ENCODE measurements at places on chromosomes 16 and 17.

DNA sequence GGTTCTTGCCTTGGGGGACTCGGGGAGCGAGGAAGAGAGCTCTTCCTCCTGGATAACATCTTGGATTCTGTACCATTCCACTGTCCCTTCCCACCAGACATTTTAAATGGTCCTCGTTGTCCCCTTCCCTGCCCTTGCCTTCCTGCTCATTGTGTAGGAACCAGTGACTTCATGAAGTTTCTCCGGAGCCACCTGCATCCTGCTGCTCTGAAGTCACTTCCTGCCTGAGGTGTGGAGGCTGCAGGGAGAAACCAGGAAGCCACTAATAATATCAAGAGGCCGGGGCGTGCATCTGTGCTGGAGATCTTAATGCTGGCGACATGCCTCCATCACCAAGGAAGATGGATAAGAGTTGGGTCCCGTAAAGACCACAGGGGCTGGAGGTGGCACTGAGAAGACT, 6.2 kb upstream of the SLC16A13 start:
- DNase-seq, result no peak

DNA sequence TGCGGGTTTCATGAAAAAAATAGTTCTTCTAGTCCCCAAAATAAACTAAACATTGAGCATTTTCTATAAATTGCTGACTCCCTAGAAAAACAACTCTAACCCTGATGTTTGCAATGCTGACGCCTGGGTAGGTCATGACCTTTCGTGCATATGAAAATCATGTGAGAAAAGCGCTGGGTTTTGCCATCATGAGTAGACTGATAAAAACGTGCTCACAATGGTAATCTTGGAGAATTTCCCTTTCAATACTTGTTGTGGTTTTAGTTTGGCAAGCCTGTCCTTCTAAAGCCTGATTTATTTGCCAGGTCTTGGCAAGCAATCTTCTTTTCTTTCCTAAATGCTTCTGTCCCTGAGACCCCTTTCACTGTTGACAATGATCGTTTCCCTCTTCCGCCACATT, 4.0 kb upstream of the CLEC10A start:
- no peak for DNase-seq

DNA sequence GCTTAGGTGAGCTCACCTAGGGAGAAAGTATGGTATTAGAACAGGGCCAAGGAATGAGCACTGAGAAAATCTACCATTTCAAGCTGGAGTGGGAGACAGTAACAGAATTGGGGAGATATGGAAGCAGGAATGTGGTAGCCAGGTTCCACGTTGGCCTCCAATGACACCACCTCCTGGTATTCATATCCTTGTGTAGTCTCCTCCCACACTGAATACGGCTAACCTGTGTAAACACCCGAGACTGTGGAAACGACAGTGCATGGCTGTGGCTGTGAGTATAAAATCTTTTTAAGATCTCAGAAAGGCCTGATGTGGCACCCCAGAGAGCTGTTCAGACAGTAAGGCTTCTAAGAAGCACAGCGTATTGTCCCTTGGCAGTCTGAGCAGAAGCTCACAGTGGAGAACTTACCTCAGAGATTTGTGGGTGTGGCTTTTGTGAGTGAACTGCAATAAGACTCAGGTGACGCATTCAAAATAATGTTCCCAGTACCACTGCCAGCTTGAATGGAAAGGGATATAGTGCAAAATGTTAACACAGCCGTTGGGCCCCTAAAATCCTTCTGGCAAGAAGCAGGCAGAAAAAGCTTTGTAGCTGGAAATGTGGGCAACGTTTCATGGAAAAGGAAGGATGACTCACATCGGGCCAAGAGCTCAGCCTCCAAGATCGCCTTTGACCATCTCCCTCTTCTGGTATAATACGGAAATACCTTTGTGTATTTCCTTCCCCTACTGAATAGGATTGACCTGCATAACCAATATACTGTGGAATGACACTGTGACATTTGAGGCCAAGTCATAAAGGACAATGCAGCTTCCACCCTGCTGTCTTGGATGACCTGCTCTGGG, 14.4 kb downstream of the SDR42E1 start:
- DNase-seq, result peak; percentile 26

- DNase-seq, result no peak
Observed at GRCh38 chr16:23391381-23392222, 61.4 kb downstream of the COG7 start.

GRCh38 chr17:76142039-76142584, 1.1 kb upstream of the FOXJ1 start:
- DNase-seq, result no peak

GRCh38 chr16:81447383-81448101, 2.9 kb downstream of the CMIP start:
- DNase-seq, result no peak

GRCh38 chr16:46788891-46789474, 40.8 kb upstream of the MYLK3 start:
- no peak for DNase-seq

DNA sequence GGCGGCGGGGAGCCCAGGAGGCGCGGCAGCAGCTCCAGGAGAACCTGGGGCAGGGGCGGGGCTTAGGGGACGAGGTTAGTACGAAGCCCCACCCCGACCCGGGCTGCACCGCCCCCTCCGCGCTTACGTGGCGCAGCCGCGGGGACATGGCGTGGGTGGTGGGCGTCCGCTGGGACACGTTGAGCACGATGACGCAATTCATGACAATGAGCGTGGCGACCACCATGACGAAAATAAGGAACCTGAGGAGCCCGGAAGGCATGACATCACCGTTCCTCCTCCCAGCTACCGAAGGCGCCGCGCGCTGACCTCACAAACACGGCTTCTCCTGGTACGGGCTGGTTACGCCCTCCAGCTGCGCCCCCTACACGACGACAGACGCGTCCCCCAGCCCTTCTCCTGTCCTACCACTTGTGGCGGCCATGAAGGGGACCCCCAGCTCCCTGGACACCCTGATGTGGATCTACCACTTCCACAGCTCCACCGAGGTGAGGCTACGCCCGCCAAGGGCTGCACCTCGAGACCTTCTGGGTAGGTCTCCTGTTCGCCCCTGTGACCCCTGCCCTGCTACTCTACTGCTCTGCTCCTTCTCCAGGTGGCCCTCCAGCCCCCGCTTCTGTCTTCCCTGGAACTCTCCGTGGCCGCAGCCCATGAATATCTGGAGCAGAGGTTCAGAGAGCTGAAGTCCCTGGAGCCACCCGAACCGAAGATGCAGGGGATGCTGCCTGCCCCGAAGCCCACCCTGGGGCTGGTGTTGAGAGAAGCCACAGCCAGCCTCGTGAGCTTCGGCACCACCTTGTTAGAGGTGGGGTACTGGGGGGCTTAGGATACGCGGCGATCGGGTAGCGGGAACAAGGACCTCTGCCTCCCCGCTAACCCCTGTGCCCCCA, at the start of gene C17orf107:
C17orf107 (plus strand) TSS at position 196 of the 890 bp plus-strand sequence; CDS start at position 423, 227 bp downstream.
- peak; percentile 88 for DNase-seq

GRCh38 chr17:38430316-38430715, 2.1 kb downstream of the ARHGAP23 start:
- peak; percentile 75 for DNase-seq

GRCh38 chr16:3401719-3402397, 843 bp downstream of the ZNF174 start:
- no peak for DNase-seq

DNA sequence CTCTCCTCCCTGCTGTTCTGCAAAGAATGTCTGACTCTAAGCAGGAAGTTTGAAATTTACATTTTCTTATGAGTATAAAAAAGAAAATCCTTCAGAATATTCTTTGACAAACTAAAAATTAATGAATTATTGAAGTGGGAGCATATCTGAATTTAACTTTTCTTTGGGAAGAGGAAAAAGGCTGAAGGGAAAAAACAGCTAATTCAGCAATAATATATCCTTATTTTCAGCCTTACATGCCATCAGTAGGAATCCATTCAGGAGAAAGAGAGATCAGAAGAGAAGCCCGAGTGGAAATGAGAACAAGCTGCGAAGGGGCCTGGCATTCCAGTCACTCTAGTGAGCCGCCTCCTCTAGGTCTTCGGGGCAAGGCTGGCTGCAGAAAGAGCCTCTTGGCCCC, 41.7 kb upstream of the BCAR1 start:
- no peak for DNase-seq

DNA sequence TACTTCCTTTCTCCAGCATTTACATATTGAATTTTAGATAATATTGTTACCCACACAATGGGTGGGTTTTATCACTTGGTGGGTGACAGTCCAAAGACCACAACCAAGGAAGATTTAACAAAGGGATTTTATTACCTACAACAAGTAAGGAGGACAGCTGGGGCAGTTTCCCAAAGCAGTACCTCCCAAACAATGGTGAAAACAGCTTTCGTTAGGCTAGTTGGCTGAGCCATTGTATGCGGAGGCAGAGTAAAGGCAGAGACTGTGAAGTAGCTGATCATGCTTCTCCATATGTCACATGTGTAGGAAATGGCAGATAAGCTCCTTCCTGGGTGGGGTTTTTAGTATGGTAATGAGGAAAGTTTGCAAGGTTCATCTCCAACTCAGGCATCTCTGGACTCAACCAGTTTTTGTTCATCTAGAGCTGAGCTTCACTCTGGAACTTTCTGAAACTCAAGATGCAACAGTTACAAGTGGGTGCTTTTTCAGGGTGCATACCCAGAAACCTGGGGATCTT, 104.3 kb upstream of the PSMD7 start:
- no peak for DNase-seq

DNA sequence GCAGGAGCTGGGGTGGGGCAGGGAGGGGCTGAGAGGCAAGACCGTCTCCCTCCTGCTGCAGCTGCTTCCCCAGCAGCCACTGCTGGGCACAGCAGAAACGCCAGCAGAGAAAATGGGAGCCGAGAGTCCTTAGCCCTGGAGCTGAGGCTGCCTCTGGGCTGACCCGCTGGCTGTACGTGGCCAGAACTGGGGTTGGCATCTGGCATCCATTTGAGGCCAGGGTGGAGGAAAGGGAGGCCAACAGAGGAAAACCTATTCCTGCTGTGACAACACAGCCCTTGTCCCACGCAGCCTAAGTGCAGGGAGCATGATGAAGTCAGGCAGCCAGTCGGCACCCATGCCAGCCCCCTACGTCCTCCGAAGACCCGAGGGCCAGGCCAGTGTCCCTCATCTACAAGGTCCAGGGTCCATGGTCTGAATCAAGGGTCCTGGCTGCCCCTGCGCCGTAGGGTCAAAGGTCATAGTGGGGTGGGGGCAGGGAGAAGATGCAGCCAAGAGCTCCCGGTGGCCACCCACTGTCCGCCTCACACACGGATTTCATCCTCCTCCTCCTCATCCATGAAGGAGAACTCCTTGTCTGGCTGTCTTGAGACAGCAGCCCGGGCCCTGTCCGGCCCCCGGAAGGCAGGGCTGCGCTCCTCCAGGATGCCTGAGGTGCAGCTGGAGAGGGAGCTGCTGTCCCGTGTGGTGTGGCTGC, 23.4 kb upstream of the CPSF4L start:
- no peak for DNase-seq

- DNase-seq, result peak; percentile 80
Observed at GRCh38 chr16:46629331-46630219, 8.4 kb upstream of the SHCBP1 start.

DNA sequence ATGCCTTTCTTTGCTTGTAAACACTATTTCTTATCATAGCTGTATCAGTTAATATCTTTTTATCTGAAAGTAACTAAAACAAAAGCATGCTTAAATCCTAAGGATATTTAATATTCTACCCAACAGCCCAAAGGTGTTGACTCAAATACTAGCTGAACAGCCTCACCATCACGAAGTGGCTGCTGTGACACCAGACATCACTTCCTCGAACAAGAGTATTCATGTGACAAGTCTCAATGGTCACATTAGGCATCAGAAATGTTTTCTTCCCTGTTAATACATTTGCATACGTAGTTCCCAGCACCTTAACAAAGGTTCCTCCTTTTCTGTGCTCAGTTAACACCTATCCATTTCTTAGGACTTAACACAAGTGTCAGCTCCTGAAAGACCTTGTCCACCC, 193.8 kb upstream of the DYNLRB2 start:
- DNase-seq, result no peak

- DNase-seq, result no peak
Observed at GRCh38 chr17:76827736-76828135, 40.5 kb upstream of the MGAT5B start.

DNA sequence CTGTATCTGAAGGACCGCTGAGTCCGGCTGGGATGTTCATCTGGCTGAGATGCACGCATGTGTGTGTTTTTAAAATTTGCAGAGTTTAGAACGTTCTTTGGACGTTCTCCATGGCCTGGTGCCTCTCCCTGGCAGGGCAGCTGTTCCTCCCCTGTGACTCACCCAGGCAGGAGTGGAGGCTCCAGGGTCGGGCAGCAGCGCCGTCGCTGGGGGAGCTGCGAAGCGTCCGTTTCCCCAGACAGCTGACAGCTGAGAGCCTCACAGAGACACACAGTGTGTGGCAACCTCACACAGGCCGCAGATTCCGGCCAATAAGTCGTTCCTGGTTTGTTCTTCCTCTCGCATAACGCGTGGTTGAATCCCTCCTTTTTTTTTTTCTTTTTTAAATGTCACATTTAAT, 80.6 kb downstream of the OR1D5 start:
- DNase-seq, result peak; percentile 62

GRCh38 chr16:74667255-74667700, 601 bp upstream of the RFWD3 start:
- DNase-seq, result peak; percentile 35

- no peak for DNase-seq
Observed at GRCh38 chr17:47806026-47806912, 15.3 kb downstream of the OSBPL7 start.

DNA sequence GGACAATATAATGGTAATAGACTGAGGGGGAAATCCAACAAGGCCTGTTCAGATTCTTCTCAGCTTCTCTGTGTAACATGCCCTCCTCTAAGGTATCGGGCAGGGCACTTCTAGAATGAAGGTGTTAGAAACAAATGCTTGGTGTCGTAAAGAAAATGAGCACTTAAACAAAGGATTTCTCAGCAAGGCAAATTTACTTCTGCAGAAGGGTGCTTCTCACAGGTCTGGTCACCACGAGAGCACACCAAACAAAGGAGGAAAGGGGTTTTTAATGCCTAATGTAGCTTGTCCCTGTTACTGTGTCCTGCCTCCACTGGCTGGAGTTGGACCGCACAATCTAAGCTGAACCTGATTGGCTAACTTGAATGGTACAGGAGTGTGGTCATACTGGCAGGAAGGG, 642.6 kb upstream of the CDH8 start:
- DNase-seq, result no peak

- DNase-seq, result peak; percentile 46
Observed at GRCh38 chr17:37698132-37698910, 46.5 kb downstream of the HNF1B start.
